ENCODE measurements at places on chromosomes 4 and X.
A peak's percentile ranks its signal among the peaks of the same experiment; 100 is the strongest.

GRCh38 chr4:14124816-14125215 lies 497.3 kb upstream of the BOD1L1 start:
- no peak for DNase-seq

DNA sequence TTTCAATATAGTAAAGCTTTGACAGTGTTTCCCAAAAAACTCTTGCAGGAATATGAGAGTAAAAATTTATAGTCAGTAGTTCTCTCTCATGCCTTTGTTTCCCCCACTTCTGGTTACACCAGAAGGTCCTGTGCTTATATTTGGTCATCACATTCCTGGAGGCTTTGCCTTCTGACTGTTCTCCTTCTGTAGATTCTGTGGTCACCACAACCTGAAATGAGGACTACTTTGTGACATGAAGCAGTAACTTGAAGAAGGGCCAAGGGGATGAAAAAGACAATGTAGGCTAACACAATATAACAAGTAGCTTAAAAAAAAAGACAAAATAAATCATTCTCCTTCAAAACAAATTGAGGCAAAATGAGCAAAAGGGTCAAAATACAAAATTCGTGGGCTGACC lies 366.2 kb upstream of the NR3C2 start:
- no peak for DNase-seq

GRCh38 chr4:64613046-64613445 lies 203.8 kb upstream of the TECRL start:
- no peak for DNase-seq

- no peak for DNase-seq
Observed at GRCh38 chr4:86994686-86995085, 59.9 kb downstream of the AFF1 start.

DNA sequence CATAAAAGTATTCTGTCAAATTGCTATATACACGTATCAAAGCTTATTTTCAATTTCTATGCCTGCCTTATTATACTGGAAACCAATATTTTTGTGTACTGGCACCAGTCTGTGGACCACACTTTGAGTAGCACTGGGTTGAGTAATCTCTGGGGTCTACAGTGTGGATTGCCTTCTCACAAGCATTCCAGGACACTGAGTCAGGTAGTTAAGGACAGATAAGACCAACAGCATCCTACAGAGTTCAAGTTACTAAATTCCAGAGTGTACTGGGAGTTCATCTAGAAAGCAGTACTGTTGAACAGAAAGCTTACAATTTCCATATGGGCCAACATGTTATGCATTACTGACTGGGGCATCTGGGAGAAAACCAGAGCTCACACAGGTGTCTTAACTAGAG lies 61.8 kb downstream of the VMA21 start:
- DNase-seq: no peak

- DNase-seq: no peak
Observed at GRCh38 chr4:123638834-123639233, 242.2 kb downstream of the SPRY1 start.

DNA sequence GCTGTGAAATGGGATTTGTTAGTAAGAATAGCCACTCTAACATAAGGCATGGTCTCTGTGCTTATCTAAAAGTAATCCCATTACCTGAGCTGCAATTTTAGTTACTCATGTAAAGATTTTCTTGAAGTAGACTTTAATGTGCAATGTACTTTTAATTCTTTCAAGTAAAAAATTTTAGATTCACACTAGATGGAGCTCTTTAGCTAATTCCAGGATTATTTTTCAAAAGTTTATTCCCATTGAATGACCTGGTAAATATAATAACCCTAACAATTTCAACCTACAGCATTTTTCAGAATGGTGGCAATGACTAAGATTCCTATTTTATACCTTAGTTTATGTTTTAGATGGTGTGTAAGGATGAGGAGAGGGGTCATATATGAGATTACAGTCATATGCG lies 18.1 kb downstream of the USP38 start:
- DNase-seq: no peak

DNA sequence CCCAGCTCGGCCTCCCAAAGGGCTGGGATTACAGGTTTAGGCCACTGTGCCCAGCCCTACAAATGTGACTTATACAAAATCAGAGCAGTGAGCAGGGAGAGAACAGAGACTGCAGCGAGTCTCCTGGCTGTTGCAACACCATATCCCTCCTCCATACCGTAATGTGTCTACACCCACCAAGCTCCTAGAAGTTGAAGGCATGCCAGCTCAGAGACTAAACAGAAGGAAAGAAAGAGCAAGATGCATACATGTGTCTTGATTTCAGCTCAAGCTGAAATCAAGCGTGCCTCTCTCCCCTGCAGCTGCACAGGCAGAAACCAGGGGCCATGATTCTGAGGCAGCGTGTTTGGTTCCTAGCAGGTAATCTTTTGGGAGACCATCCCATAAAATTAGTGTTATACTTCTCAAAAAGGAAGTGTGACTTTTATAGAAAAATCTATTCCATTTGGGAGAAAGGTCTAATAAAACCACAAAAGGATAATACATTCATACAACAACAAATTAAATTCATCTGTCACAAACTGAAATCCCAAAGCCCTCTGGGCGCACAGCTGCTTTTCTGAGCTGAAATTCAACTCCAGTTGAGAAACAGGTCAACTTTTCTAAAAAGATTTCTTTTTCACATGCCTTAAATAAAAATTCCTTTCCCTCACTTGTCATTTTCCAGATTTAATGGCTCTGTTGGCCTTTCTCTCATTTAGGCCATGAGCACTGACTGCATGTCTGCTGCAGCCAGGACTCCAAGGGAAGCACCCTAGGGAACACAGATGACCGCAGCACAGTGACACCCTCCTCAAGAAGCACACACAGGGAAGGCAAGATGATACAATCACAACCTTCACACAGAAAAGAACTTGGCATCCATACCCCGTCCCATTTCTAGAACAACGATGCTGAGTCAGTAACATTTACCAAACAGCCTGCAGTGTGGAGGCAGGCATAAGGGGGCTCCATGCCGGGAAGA lies 34.4 kb downstream of the AFAP1 start:
- DNase-seq: no peak

DNA sequence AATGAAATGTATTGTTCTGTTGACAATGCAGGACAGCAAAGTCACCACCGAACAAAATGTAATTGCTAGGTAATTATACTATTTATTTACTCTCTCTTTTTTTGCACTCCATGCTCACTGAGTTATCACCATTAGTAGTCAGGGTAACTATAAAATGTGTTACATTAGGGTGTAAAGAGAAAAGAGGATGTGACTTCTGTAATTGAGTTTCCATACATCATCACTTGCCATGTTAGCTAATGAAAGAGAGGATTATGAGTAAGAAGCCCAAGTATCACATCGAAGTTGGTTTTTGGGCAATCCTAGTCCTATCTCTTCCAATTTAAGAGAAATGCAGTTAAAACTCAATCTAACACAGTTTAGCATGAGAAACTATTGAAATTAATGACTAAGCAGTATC lies 7.6 kb downstream of the ZXDA start:
- peak; percentile 19 for DNase-seq

- no peak for DNase-seq
Observed at GRCh38 chr4:100823993-100824323, 306.1 kb upstream of the EMCN start.

DNA sequence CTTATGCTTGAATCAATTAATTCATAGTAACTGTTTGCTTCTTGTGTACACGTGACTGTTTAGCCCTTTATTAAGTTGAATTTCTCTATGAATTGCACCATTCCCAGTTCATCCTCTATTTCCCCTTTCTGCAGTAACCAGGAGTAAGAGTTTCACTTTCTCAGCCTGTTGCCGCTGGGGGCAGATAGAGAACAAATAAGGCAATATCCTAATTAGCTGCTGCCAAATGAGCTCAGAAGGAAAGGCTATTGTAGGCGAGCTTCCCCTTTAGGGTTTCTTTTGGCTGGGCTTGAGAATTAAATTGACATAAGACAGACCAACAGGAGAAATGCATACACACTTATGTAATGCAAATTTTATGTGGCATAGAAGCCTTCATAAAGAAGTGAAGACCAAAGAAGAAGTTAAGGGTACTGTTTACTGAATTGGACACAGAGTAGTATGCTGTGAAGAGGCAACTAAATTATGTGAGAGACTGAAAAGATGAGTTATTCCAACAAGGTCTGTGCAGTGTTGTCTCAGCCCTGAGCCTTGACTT lies 1594.7 kb downstream of the TECRL start:
- DNase-seq: no peak

- DNase-seq: no peak
Observed at GRCh38 chr4:47744253-47744652, 93.6 kb downstream of the CORIN start.

- no peak for DNase-seq
Observed at GRCh38 chrX:7154041-7154597, 6.2 kb upstream of the PUDP start.

DNA sequence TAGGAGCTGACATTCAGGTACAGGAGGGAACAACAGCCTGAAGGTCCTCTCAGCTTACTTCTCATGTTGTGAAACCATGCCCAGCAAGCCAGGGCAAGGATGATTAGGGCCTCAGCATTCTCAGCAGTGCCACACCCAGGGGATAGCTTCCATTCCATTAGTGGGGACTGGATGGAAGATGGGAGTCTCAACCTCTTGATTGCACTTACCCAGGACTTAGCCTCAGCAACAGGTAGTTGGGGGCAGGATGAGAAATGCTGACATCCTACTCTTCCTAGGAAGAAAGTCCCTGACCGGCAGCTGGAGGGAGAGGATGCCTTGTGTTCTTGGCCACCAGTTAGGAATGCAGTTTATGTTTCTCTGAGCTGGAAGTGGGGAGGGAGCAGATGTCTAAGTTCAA lies 8.8 kb upstream of the BEX3 start:
- DNase-seq: no peak

- DNase-seq: no peak
Observed at GRCh38 chr4:174084542-174084941, 198.9 kb downstream of the FBXO8 start.

- DNase-seq: peak; percentile 86
Observed at GRCh38 chrX:78653118-78653822, 5.9 kb downstream of the RTL3 start.

GRCh38 chr4:104418286-104418685 lies 76.4 kb downstream of the CXXC4 start:
- no peak for DNase-seq

DNA sequence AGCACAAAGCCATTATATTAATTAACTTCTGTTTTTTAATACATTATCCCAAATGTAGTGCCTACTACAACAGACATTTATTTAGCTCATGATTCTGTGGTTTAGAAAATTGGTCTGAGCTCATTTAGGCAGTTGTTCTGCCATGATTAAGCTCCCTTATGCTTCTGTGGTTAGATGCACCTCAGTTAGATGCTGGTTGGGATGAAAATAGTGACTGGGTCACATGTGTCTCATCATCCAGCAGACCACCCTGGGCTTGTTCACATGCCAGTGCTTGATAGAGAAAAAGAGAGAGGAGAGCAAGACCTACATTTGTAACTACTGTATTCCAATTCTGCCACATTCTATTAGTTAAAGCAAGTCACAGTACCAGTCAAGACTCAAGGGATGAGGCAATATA lies 376.4 kb upstream of the GNPDA2 start:
- DNase-seq: no peak

- no peak for DNase-seq
Observed at GRCh38 chr4:92339676-92340075, 35.9 kb downstream of the GRID2 start.

DNA sequence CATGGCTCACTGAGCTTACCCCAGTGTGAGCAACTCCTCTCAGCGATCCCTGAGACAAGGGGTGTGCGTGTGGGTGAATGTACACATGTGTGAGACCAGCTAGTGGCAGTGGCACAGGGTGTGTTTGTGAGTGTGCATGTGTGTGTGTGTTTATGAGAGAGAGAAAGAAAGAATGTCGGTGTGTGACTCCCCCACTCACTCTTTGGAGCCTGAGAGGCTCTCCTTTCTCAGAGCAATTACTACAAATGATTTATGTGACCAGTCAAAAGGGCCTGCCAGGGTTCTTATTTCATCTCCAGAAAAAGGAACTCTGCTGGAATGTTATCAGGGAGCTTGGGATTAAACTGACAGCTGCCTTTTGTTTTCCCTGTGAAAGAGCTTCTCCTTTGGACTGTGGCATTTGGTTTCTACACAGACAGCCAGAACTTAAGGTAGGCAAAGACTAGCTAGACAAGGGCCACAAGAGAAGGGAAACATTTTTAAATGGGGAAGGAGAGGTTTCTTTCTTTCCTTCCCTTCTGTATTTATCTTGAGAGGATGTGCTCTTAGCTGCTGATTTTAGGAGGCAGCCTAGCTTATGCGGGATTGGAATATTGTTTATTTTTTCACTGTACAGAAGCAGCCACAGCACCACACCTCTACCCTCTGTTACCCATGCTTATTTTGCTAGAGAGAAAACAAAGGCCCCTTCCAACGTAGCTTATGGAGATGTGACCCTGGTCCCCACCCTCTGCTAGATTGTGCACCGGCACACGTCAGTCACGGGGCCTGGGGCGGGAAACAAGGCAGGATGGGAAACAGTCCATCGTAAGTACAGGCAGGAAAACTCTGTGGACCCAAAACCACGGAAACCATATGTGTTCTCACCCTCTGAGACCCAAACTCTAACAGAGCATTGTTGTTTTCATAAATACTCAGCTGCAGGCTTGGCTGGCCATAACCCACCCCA lies 143.5 kb downstream of the MGST2 start:
- DNase-seq: no peak

DNA sequence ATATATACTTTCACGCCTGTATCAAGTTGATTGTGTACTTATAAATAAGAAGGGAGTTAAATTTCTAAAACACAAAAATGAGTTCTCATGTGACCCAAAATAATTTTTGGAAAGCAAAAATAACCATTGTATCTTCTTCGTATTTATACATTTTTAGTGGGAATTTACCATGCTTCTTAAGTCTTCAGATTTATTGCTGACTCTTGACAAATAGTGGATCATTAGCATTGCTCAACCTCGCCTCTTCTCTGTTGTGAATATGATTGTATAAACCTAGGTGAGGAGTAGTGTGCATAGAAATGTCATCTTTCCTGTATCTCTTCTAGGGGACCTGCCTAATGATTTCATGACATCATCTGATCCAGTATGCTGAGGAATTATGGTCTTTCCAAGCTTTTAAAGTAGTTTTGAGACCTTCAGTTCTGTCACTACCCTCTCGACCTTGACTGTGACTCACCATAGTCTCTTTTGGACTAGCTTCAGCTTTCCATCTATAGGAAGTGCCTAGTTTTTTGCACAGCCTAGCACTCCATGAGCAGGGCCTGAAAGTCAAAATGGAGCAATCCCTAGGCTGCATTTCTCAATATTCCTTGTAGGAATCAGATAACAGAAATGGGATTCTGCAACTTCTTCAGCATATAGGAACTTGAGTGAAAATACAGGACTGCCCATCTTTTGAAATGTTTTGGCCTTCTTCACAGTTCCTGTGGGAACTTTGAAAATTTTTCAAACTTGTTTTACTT lies 157.6 kb downstream of the ARX start:
- DNase-seq: no peak

- peak; percentile 18 for DNase-seq
Observed at GRCh38 chrX:109774706-109775105, 41.6 kb upstream of the ACSL4 start.

DNA sequence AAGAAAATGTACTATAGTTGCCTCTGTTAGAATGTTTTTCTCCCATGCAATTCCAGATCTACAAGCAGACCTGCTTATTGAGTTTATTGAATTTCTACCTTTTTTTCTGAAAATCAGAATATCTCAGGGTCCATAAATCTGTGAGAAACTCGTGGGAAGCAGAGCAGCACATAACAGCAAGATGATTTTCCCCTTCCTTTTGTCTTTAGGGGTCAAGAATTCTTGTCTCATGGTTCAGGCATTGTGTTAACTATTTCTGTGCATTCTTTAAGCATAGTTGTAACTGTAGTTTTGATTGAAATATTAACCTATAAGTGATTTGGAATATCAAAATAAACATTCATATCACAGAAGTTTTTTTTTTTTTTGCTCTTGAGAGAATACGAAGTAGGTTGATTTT lies 11.4 kb downstream of the EDNRA start:
- DNase-seq: no peak

All from common myeloid progenitor, CD34-positive (primary cell).